ENCODE measurements at places on chromosomes 4 and X.
A peak's percentile ranks its signal among the peaks of the same experiment; 100 is the strongest.

DNA sequence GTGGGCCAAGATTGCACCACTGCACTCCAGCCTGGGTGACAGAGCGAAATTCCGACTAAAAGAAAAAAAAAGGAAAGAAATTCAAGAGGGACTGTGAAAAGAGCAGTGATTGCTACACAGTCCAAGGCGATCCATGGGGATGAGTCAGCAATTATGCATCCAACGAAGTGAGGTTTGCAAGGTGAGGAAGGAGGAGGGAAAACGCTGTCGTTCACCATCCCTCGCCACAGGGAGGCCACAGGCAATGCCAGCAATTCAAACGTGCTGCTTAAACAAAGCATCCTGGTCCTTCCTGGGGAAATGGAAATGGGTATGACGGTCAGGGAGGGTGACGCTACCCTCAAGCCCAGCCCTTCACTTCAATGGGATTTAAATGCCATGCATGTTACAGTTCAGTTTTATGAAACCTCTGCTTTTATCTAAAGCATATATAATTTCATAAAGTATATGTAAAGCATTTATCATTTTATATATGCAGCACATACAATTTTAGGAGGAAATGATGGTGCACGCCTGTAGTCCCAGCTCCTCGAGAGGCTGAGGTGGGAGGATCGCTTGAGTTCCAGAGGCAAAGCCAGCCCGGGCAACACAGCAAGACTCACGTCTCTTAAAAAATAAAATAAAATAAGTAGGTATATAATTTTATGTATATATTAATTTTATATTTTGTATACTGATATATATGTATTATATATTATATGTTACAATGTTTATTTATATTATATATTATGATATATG is 108.7 kb downstream of the DHRSX start:
- no peak for DNase-seq

DNA sequence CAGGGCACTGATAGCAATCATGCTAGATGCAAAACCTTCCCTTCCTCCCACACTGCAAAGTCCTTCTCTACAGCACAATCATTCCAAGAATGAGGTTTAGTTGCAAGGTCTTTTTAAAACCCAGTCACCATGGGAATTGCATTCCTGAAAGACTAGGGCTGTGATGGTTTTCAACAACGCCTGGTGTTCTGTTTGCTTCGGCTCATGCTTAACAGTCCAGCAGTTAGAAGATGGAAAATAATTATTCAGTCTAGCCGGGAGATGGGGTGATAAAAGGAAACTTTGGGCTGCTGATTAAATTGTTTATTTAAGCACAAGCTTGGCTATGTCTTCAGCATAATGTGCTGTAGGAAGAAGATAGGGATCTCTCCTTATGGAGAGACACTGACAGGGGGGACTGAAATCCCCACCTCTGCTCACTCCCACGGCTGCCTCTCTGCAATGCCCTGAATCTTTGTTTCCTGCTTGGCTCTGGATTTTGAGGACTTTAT is 211.4 kb downstream of the MID1IP1 start:
- no peak for DNase-seq

GRCh38 chr4:24470666-24471485 is 113.5 kb downstream of the DHX15 start:
- DNase-seq: no peak

DNA sequence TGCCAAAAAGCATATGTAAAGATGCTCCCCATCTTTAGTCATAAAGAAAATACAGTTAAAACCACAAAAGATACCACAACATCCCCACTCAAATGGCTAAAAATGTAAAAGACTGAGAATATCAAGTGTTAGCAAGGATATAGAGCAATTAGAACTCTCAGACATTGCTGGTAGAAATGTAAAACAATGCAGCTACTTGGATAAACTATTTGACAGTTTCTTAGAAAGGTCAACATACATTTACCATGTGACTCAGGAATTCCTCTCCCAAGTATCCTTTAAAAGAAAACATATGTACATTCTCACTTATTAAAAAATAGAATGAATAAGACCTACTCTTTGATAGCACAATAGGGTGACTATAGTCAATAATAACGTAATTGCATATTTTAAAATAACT is 173.7 kb downstream of the HNRNPD start:
- no peak for DNase-seq

- no peak for DNase-seq
These were observed 82.0 kb downstream of the ANXA10 start for GRCh38 chr4:168174308-168174707.

- DNase-seq: peak; percentile 22
These were observed 1.2 kb downstream of the BCOR start for GRCh38 chrX:40096395-40097091.

GRCh38 chrX:149207518-149207917 is 297.6 kb downstream of the IDS start:
- DNase-seq: no peak

DNA sequence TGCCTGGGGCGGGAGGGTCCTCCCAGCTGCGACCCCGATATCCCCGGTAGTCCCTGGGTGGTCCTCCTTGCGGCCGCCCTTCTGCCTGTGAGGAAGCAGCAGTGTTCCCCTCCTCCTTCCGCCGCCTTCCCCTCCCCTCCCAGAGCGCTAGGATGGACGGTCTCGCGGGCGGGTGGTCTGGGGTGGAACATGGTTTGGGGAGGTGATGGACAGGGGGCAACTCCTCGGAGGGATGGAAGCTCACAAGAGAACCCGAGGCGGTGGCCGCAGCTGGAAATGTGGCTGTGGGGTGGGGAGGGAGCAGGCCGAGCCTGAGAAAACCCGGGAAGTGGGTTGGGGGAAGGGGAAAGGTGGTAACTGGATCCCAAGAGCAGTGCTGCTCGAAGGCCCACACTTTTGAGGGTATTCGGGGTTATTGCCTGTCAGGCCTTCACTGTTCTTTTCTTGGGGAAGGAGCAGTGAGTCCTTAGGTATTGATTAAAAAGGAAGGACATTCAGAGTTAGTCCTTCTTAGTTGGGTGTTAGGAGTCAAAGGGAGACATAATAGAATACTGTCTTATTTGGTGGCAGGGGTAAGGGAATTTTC is 581 bp downstream of the UBE2K start:
- peak; percentile 36 for DNase-seq
